AG04449 (cell line): ENCODE measurements at places on chromosomes 16 and 17.

- no peak for DNase-seq
These were observed 26.9 kb upstream of the TENT4B start for GRCh38 chr16:50126183-50126582.

- no peak for DNase-seq
These were observed 120.6 kb downstream of the COPRS start for GRCh38 chr17:31738488-31738887.

GRCh38 chr17:49795372-49795771, 6.9 kb downstream of the KAT7 start:
- no peak for DNase-seq

- DNase-seq: no peak
These were observed 532 bp downstream of the ARRB2 start for GRCh38 chr17:4710693-4711634.

DNA sequence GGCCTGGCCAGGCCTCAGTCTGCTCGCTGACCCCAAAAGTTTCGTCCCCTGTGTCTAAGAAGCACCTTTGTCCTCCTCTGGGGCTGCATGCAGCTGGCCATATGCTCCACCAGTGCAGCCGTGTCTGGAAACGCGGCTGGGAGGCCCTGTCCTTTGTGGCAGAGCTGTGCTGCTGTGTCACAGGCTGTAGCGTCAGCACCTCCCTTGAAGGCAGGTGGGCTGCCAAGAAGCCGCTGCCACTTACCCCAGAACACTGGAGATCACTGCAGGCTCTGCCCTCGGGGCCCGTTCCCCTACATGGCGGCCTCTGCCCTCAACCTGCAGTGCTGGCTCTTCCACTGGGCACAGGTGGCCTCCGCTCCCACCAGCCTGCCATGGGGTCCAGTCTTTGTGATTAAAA, 15.7 kb upstream of the MC1R start:
- DNase-seq: no peak

GRCh38 chr16:11109566-11109965, 146.4 kb downstream of the SOCS1 start:
- DNase-seq: no peak

DNA sequence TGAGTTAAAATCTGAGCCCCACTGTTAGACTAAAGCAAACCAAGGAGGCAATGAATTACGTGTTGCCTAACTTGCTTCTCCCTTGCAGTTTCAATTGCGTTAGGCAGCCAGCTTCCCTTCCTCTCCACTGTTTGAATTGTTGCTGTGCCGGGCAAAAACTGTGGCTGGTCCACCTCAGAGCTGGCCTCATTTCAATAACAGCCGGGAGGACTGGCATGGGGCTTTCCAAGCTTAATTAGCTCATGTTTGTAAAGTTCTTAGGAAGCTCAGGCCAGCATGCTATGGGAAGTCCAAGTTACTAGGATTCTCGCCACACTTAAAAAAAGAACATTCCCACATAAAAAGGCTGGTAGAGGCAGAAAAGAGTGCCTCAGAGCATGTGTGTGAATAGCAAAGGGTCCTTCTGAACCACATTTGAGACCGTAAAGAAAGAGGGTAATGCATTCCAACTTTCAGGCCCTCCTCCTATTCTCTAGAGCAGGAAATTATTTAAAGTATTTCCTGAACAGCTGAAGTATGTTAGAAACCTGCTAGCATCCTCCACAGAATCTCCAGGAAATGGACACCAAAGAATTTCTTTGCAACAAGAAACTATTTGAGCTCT, 79.0 kb upstream of the SMURF2 start:
- DNase-seq: no peak

GRCh38 chr17:13346081-13346533, 255.6 kb downstream of the HS3ST3A1 start:
- DNase-seq: peak; percentile 92

DNA sequence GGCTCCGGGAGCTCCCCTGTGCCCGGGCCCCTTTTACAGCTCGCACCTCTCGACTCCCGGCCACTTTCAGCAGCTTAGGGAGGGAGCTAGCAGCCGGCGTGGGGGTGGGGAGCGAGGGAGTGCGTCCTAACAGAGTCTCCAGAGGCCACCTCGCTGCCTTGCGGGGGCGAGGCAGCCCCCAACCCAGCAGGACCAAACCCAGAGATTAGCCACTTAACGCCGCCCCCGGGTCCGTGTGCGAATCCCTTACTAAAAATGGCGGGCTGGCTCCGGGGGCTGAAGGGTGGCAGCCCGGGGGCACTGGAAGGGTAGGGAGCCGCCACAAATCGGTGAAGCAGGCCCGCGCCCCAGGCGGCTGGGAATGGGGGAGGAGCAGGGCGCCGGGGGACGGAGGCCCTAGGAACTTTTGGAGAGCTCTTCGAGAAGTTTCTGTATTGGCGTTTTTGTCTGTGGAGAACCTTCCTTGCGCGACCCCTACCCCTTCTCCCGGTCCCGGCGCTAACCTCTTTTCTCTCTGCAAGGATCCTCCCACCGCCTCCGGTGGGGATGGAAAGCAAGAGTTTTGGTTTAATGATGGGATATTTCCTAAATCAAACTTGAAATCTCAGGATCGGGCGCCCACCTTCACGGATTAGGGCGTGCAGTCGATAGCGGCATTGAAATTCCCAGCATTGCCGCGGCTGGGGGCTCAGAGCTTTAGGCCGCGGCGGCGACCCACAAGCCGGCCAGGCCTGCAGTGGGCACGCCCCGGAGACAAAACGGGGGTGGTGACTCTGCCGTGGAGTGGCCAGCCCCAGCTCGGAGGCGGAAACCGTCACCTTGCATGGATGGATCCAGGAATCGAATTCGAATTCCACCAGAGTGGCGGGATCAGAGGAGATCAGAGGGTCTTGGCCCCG, 793 bp upstream of the IRX3 start:
- DNase-seq: no peak

DNA sequence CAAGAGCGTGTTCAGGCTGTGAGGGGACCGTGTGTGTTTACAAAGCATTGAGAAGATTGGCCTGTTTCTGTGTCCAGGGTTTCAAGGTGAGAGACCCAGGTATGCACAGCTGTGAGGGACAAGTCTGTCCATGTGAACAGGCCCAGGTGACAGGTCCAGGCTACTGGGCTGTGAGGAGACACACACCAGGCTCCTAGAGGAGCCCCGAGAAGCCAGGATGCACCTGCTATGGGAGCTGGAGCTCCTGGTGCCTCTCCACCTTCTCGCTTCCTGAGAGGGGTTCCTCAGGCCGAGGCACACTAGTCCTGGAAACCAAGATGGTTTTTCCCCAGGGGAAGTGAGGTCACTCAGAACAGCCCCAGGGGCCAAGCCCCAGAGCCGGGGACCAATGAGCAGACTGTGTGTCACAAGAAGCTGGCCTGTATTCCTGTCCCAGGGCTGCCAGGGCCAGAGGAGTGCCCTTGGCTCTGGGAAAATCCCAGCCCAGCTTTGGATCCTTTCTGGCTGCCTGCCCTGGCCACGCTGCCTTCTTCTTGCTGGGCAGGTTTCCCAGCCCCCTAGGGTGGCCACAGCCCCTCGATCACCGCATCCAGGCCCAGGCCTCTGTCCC, 153.4 kb upstream of the PLCG2 start:
- no peak for DNase-seq

DNA sequence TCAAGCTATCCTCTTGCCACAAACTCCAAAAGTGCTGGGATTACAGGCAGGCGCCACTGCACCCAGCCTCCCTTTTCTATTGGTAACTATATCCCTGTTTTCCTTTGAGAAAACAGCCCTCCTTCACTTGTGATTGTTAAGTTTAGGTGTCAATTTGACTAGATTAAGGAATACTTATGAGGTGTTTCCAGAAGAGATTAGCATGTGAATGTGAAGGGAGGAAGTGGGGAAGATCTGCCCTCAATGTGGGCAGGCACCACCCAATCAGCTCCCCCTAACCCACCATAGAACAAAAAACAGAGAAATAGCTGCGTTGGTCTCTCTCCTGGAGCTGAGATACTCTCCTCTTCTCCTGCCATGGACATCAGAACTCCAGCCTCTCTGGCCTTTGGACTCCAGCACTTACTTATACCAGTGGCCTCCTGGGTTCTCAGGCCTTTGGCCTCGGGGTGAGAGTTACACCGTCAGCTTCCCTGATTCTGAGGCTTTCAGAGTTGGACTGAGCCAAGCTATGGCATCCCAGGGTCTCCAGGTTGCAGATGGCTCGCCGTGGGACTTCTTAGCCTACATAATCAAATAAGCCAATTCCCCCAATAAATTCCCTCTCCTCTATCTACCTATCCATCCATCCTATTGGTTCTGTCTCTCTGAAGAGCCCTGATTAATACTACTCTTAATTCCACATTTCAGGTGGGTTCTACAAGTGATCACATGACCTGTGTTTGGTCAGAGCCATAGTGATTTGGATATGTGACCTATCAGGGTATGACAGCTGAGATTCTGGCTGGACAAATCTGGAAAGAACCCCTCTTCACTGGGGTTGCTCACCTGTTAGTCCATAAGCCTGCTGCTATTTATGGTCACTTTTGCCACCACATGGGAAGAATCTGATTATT, 12.0 kb upstream of the STAT3 start:
- no peak for DNase-seq

DNA sequence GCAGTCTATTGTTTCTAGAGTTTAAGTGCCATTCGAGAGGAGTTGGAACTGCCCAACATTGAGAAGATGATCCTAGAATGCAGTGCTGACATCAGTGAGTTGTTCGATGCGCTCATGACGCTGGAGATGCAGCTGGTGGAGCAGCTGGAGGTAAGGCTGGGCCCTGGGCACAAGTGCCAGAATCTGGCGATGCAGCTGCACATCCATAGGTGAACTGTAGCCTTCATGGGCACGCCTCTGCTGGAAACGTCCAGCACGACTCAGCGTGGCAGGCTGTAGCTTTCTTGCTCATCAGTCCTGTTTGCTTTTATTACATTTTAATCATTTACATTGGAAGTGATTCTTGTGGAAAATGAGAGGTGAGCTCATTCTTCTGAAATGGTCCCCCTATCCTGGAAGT, 31.7 kb downstream of the DRC3 start:
- DNase-seq: no peak

DNA sequence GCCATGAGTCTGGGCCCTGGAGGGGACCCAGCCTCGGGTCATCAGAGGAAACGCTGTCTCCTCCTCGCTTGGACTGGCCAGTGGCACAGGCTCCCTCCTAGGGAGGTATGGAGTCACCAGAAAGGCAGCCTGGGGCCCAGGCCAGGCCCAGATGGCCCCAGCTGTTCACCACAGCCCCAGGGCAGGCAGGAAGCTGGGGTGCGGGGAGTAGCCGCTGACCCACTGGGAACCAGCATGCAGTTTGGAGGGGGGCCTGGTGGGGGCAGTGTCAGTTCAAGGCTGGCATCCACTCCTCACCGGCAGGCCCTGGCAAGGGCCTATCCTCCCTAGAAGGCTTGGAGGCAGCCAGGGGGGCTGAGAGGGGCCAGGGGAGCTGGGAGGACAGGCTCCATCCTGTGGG, 48.8 kb downstream of the SDK2 start:
- DNase-seq: no peak

GRCh38 chr16:3561626-3562025, 15.6 kb downstream of the NLRC3 start:
- DNase-seq: no peak

GRCh38 chr17:19642373-19642893, 6.1 kb upstream of the ALDH3A2 start:
- DNase-seq: no peak

GRCh38 chr17:44049294-44050060, 17.0 kb downstream of the LSM12 start:
- DNase-seq: no peak

- DNase-seq: no peak
These were observed 10.6 kb downstream of the KSR1 start for GRCh38 chr17:27466743-27467375.

DNA sequence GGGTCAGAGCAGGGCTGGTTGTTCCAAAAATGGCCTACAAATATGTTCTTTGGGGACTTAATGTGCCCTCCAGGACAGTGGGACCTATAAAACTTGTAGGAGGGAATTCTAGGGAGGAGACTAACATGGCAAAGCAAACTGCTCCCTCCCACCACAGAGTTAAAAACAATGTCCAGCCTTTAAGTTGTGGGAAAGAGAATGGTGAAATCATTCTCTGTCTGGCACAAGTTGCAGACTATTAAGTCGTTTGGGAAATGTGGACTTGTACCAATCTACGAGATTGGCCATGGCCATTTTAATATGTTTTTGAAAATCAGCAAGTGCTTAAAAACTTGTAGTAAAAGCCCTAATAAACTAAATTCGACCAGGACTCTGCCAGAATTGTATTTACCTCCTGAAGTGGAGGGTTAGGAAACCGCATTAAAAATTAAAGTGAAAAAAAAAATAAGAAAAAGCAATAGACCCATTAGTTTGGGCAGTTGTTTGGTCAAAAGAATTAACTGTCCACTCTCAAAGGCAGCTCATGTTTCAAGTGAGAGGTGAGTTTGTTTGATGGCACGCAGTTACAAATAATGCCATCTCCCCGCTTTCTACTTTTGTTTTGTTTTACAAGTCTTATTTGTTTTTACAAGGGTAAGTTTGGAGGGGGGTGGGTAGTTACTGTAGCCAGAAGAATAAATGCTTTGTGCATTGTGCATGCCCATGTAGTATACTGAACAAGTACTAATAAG, 32.4 kb downstream of the ANKFN1 start:
- DNase-seq: no peak

DNA sequence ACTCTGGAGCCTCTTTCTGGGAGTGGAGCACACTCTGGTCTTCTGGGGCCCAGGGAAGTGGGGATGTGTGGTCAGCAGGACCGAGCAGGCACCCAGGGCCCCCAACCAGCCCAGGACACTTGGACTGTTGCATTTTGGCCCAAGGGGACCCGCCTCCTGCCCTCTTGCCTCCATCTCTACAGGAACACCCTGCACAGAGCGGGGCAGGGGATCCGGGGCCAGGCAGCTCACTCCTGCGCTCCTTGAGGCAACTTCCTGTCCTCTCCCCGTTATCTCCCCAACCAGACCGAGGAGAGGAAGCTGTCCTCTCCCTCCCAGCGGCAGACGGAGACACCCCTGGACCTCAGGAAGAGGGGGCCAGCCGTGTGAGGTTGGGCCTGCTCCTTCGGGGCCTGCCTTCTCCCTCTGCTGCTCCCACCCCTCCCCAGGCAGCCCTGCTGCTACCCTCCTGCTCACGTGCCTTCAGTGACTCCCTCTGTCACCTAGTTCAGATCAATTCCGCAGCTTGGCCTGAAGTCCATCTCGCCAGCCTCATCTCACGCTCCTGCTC, 10.0 kb upstream of the ATP2A3 start:
- no peak for DNase-seq

DNA sequence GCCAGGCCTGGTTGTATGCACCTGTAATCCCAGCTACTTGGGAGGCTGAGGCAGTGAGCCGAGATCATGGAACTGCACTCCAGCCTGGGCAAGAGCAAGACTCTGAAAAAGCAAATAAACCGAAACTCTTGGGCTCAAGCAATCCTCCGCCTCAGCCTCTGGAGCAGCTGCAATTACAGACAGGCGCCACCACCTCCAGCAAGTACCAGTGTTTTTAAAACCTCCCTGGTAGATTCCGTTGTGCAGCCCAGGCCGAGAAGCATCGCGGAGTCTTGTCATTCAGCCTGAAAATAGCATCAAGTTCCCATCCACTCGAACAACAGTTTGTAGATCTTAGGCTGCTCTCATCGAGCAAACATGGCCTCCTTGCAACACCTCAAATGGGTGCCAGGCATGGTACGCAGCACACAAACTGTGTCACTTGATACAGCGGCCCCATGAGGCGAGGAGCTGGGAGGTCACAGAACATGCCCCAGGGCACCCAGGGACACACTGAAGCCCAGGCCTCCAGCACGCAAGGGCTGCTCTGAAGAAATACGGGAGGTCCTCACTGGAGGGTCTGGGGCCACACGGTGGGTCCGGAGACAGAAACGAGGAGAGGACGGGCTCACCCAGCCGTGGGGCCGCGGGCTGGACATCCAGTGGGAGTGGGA, 18.1 kb downstream of the TMC6 start:
- DNase-seq: no peak
